Activated T-cell treated with anti-CD3 and anti-CD28 coated beads for 4 hours (primary cell): ENCODE measurements at places on chromosomes 4 and X.

DNA sequence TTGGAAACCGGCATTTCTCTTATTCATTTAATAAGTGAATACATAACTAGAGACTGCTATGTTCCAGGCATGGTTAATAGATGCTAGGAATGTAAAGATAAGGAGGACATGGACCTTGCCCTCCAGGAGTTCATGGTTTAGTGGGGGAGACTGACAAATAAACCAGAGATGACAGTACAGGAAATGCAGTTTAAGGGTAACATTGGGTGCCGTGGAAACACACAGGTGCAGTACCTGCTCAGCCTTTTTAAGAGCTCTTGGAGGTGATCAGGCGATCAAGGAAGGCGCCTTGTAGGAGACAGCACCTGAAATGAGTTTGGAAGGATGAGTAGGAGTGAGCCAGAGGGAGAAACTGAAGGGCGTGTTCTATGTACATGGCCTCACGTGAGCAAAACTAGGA, 145.8 kb downstream of the AASDH start:
- no peak for DNase-seq

DNA sequence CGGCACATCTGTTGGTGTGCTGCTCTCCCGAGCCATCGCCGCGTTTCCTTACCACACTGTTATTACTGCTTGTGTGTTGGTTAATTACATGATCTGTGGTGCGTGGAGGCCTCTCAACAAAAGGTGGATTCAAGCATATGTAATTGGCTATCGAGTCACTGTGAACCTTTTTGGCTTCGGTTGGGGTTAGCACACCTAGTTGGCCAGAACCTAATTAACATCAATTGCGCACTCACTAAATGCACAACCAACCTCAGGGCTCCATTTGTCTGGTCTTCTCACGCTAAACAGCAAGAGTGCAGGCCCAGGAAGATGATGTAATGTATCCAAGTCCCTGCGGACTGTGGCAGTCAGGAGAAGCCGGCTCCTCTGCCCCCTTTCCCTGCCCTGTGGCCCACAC, 17.4 kb downstream of the ENPP6 start:
- DNase-seq = no peak

DNA sequence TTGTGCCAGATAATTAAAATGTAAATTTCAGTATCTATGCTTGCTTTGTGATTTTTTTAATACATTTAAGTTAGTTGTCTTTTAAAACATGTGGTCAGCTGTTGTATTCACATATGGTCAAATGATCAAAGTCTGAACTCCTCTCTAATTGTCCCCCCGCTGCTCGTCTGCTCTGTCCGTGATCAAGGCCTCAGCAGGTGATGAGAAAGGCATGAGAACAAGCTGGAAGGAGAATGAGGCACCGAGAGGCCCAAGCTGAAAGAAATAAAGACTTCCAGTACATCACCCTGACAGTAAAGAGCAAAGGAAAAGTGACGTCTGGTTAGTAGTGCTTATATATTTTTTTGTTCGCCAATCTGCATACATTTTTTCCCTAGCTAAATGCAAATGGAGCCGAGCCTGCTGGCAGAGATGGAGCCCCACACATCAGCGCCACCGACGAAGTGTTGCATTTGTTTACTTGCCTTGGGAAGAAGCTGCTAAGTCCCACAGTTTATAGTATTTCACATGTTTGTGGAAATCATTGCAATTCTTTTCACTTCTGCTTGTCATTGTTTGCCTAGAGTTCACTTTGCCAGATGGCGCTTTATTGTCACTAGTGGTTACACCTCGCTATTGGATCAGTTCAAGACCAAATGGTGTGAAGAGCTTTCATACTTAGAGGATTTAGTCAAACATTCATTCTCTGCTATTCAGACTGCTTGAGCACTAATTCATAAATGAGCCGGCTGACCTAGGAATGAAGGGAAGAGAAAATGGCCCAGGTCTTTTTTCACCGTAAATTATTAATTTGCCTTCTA, 181.5 kb downstream of the ZIC3 start:
- no peak for DNase-seq

GRCh38 chr4:78625073-78625472, 73.5 kb downstream of the ANXA3 start:
- DNase-seq = no peak

GRCh38 chr4:31530555-31530954, 810.4 kb downstream of the PCDH7 start:
- DNase-seq = no peak

DNA sequence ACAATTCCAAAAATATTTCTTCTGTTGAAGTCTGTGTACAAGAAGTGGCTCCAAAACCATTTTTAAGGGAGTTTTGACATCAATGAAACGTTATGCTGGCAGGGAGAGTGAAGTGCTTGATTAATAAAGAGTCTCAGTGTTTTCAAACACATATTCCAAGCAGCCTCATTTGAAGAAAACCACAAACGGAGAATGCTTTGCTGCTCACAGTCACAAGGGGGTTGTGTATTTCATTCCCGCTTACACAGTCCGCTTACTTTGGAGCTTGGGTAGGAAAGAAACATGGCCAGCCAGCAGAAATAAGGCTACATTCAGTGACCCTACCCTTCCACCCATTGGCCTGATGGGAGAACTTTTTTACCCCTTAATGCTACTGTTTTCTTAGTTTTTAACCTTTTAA, 586.2 kb downstream of the RAB28 start:
- DNase-seq = no peak

DNA sequence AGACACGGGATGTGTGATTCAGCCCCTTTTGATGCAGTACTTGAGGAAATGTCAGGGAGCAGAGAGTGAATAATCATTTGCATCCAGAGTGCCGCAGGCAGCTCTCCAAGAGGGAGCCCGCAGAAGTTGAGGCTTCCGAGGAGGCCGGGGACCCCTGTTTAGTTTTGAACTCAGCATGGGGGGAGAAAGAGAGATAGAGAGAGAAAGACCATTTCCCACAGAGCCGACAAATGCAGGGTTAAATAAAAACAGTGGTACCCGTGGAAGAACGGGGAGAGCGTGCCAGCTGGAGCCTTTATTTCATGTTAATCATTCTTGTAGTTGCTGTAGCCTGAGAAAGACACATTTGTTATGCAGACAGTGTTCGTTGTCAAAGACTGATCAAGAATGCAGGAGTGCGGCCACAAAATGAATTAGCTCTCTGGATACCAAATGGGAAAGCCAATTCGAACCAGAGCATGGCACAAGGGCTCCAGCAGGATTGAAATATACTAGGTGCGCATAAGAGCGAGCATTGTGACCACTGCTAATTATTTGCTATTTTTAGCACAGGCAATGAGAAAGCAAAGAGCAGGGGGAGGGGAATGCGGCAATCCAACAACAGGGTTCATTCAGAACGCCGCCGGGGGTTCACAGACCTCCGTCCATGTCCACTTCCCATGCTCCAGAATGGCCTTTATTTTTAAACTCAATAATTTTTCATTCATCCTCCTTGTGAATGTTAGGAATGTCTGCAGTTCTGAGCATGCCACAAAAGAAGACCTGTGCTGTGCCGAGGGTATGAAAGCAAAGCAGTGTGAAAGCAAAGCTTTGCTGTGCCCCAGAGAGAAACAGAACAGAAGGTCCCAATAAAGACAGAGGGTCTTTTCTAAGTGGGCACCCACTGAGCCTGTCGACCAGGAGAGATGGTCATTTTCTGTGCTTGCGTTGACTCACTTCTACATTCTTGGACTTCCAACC, 243.9 kb upstream of the VCX3A start:
- DNase-seq = no peak

- no peak for DNase-seq
Observed at GRCh38 chr4:67922697-67923096, 38.9 kb upstream of the TMPRSS11D start.

- DNase-seq = no peak
Observed at GRCh38 chrX:28180096-28180495, 198.8 kb upstream of the DCAF8L1 start.

DNA sequence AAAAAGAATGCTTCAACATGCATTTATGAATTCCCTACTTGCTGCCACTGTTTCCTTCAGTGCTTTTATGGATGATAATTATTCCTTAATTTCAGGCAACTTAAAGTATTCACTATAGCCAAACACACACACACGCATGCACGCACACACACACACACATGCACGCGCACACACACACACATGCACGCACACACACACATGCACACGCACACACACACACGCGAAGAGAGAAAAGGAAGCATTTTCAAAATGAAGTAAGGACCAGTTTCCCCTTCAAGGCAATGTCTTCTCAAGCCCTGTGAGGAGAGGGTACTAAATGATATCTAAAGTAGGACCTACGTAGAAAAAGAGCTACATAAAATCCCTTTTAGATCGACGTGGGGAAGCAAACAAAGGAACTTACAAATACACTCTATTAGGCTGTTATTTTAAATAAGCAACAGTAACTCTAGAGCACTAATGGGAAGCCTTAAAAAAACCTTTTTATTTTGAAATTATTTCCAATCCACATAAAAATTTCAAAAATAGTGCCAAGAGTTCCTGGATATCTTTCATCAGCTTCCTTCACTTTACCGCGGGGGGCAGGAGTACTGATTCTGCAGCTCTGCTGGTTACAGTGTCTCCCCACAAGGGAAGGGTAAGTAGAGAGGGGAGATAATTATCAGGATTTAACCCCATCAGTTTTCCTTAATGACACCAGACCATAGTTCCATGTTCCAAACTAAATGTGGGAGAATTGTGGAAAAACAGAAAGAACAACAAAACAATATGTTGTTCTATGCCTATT, 13.7 kb downstream of the IRF2 start:
- no peak for DNase-seq

GRCh38 chr4:39698424-39699009, 581 bp downstream of the UBE2K start:
- DNase-seq = peak; percentile 23

GRCh38 chrX:129593137-129593536, 53.1 kb downstream of the OCRL start:
- no peak for DNase-seq

- DNase-seq = no peak
Observed at GRCh38 chrX:28639451-28639850, 52.2 kb downstream of the IL1RAPL1 start.

- DNase-seq = no peak
Observed at GRCh38 chr4:91887926-91888325, 415.8 kb upstream of the GRID2 start.

- DNase-seq = no peak
Observed at GRCh38 chr4:5387457-5387856, 320.9 kb downstream of the EVC2 start.

GRCh38 chrX:117840645-117841044, 276.0 kb downstream of the KLHL13 start:
- DNase-seq = no peak

- no peak for DNase-seq
Observed at GRCh38 chr4:70948665-70949260, 44.7 kb upstream of the DCK start.

- DNase-seq = no peak
Observed at GRCh38 chr4:102042871-102043802, 252.6 kb downstream of the BANK1 start.
